ENCODE measurements at places on chromosomes 3 and 15. TPM values are rescaled to one million over a fixed set of nuclear protein-coding genes. Genes with fewer than 3 reads are reported as not detected.

DNA sequence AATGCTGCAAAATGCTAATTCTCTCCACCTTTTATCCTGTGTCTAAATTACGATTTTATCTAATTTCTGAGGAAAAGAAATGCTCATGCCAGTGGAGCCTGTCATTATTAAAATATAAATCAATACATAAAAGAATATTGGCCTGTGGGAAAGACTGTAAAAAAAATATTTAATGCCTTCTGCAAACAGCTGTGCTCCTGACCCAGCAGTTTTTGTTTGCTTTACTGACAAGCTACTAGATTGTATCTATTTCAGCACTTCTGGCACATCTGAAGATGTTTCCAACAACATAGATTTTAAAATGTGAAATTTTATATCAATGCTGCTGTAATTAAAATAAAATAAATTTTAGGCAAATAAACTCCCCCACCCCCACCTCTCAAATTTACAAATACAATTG lies 493.6 kb upstream of the AGTR1 start:
- no peak for DNase-seq

DNA sequence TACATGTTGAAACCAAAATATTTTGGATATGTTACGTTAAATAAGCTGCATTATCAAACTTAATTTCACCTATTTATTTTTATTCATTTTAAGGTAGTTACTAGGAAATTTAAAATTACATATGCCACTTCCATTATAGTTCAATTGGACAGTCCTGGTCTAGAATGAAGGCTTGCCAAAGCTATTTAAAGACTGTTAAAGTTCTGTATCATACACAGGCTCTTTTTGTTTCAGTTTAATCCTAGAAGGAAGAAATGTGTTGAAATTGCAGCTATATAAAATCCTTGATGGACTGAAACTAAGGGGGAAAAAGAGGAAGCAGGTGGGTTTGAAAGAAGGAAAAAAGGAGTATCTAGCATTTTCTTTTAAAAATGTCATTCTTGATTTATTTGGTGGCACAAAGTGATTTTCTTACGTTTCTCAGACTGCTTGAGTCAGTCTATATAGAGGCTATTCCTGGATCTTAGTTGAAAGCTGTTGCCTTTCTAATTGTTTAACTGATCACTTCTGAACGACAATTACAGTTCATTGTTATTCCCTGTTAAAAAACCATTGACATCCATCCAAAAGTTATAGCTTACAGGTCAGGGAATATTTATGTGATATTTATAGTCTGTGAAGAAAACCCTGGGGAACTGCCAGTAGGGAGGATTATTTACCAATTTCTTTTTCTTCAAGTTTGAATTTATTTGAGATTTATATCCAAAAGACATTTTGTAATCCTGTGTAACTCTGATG lies 195.0 kb downstream of the RORA start:
- no peak for DNase-seq

Gene CSTA
- polyA plus RNA-seq: 515 TPM

Gene C3orf49
- not detected for polyA plus RNA-seq

Gene CNTN4
- not detected for polyA plus RNA-seq

Data from CD14-positive monocyte (primary cell).